ENCODE measurements at places on chromosomes 12 and 14.

DNA sequence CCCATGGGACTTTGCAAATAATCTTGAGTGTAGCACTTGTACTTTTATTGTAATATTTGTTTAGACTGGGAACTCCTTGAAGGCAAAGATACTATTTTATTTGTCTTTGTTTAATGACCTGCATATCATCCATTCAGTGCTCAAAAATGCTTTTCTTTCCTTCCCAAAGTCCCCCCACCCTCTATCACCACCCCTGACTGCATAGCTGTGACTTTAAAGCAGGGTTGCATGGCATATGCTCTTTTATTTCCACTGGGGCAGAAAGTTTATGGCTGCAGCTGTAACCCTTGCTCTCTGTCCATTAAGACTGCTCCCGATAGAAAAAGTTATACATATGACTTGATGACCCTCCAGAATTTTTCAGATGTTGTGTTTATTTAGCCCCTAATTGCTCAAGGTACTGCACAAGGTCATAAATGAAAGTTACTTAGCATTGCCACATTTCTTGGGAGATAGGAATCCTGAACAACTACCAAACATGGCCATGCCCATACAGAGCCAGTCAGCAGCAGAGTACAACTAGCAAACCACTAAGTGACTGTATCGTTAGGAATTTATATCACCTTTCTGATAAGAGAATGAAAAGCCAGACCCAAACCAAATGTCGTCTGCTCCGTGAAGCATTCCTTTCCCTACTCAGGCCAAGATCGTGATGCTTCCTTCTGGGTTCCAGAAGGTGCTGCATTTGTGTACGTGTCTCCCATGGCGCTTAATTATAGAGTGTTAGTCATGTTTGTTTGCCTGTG lies 114.3 kb downstream of the DIP2B start:
- DNase-seq, result peak; percentile 82

- no peak for DNase-seq
Measured at GRCh38 chr12:109535231-109535862, 38.0 kb downstream of the MMAB start.

DNA sequence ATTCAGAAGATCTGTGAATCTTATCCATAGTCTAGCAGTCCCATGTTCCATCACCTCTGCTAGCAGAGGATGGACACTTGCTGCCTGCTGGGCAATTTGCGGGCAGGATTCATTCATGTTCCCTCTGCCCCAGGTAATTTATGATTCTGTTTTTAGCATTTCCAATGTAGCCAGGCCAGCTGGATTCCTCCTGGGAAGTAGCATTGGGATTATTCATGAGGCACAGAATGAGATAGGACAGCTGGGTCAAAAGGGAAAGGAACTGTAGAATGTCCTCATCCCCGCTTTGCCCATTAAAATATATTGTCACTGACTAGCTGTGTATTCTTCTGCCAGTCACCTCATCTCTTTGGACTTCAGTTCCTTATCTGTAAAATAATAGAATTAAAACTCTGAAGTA lies 68.7 kb downstream of the SLC35F4 start:
- no peak for DNase-seq

DNA sequence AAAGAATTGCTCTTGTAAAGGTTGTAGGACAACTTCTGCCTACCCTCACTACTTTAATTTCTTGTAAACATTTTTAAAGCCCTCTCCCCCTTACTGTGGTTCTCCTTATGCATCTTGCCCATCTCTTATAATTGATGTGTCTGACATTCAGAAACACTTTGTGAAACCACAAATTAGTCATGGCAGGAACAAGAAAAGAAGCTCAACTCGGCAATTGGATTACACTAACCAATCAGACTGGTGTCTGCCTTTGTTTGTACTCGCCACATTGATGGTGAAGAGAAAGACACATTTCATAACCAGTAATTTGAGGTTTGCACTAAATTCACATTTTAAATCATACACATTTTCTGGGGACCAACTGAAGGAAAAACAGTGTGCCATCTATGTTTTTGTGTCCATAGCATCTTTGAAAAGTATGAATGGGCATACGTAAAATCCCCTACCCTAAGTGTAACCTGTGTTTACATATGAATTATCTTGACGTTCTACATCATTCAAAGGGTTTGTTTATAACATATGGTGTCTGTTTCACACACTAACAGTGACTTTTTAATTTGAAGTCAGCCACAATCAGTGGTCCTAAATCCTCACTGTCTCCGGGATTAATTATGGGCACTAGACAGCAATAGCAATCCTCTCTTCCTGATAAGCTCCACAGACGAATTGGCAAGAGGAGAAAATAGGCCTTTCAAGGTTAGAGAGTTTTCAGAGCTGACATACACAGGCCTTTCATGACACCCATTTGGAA lies 49.9 kb downstream of the OTX2 start:
- DNase-seq, result peak; percentile 29

DNA sequence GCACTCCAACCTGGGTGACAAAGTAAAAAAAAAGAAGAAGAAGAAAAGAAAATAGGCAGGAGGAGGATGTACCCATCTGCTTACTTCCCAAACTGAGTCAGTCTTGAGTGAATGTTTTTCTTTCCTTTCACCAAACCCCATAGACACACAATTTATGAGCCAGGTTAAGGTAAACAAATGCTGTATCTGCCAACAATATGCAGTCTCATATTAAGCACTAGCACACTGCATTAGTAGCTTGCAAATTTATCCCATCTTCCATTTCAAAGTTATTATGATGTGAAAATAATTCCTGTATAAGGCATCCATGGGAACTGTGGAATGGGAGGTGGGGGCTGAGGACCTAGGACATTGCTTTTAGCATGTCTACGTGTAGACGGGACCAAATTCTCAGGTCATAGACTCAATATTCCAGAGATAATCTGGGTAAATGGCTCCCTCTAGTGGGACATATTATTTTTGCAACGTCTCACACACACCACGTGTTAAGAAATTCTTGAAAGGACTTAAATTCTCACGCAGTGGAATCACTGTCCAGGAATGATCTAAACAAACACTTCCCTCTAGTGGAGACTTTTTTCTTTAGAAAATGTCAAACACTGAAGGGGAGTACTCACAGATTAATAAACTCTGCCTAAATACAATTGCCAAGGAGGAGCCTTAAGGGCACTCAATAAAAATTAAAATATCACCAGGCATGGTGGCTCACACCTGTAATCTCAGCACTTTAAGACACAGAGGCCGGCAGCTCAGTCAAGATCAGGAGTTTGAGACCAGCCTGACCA lies 17.1 kb upstream of the OR10P1 start:
- DNase-seq, result peak; percentile 85

DNA sequence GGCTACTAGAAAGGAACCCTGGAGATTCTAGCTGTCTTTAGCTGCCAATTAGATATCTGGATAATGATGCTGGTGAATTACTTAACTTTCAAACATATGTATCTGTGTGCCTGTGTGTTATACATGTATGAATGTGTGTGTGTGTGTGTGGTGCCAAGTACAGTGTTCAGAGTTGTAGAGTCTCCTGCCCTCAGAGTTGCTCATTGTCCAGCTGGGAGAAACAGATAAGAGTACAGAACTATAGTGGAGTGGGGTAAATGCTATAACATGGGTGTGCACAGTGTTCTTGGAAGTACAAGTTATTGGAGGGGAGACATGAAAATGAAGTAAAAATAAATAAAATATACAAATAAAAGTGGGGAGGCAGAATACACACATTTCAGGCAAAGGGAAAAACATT lies 23.6 kb upstream of the ADAM20 start:
- no peak for DNase-seq

DNA sequence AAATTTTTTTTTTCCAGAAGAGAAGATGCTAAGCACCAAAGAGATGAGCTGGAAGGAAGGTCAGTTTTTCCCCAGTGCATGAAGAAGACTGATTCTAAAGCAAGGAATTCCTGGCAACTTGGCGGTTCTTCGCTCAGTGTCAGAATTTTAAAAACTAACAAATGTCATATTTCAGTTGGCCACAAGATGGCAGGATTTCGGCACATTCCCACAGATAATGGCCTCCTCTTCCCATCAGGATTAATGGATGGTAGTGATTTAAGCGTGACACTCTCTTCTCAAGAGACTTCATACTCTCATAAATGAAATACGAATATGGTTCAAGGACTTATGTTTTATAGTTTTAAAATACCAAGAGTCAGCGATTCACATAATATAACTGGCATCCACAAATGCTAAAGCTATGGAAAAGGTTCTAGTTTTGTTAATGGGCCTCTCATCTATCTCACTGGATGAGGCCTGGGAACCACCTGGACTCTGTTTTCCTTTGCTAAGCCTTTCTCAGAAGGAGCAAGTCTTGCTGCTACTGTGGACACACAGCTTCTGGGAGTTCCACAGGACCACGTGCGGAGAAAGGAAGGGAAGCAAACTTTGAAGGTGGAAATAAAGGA lies 46.1 kb upstream of the PTPRO start:
- peak; percentile 38 for DNase-seq

GRCh38 chr14:100556936-100557505 lies 30.2 kb downstream of the BEGAIN start:
- DNase-seq, result no peak
